Stimulated activated CD8-positive, alpha-beta memory T cell treated with anti-CD3 and anti-CD28 coated beads, Interleukin-4, amount 100 ng/mL, for 1 hour (primary cell): ENCODE measurements at places on chromosomes 13 and 19.

GRCh38 chr13:106551350-106551749 is 15.9 kb upstream of the EFNB2 start:
- DNase-seq = no peak

- no peak for DNase-seq
These were observed 119.9 kb downstream of the TBC1D4 start for GRCh38 chr13:75362026-75362425.

GRCh38 chr13:73001971-73002370 is 56.8 kb upstream of the KLF5 start:
- no peak for DNase-seq

DNA sequence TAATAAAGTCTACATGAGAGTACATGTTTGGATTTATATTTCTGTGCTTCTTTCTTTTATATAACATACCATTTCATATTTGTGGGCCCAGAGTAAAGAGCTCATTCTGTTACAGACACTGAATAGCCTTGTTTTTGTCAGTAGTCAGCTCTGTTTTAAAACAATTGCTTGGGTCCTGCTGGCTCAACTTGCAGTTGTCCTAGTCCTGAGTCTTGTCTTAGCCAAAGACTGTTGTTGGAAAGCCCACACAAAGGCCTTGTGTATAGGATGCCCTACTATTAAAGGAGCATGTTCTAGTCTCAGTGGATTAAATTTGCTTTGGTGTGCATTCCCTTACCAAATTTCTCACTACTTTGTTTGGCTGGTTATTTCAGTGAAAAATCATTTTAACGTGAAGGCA is 3.8 kb upstream of the KCNRG start:
- no peak for DNase-seq

- DNase-seq = no peak
These were observed 722.0 kb downstream of the DIAPH3 start for GRCh38 chr13:59441596-59442280.

GRCh38 chr13:33228648-33229445 is 56.7 kb downstream of the STARD13 start:
- no peak for DNase-seq

DNA sequence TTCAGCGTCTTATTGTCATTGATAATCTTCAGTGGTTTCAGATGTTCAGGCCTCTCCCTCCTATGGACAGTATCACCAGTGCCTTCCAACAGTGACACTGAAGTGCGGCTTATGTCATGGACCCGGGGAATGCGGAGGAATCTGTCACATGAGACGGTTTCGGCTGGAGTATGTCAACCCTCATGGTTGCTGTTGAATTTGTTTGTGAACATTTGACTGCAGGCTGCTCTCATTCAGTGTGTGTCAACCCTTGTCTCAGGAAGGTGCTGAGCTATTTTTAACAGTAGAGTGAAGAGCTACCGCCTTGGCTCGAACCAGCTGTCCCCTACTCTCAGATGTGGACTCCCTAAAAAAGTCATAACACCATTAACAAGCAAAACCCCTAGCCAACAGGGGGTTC is 138.8 kb upstream of the RNF113B start:
- DNase-seq = no peak
